AG04450 (cell line): ENCODE measurements at places on chromosomes 11 and 22.

GRCh38 chr11:112267188-112267591 is 6.5 kb upstream of the PLET1 start:
- DNase-seq: no peak

DNA sequence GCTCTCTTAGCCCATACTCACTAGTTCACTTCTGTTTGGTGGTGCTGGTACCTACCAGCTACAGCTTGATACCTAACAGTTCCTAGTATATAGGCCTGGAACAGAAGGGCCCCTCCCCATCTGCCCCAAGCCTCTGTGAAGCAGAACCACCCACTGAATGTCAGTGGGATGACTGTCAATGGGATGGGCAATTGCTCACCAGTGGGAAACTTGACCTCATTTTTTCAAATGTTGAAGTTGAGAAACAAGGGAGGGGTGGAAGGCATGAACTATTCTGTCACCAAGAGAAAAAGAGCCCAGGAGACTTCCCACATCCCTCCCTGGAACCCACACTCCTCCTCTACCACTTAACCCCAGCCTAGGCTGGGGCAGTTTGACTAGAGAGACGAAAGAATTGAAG is at the start of gene NLRP10:
Gene NLRP10, minus strand, starts transcription at position 62 of the 400 bp plus-strand sequence. CDS start 1,952 bp downstream, outside the sequence.
- peak; percentile 67 for DNase-seq

GRCh38 chr11:124672536-124673215 is 863 bp downstream of the SIAE start:
- DNase-seq: no peak

DNA sequence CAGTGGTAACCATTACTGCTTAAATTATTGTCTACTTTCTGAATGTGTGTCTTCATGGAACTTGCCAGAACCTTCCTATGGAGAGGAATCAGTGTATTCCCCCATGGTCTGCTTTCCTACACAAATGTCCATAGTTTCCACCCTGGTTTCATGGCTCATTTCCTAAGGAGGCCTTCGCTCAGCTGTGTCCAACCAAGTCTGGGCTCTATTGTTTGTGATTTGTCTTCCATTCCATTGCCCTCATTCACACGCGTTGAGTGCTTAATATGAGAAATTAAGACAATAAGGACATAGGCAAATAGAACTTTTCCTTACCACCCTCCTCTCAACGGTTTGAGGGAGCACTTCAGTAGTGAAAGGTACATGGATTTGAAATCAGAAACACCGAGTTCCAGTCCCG is 510.6 kb downstream of the NTM start:
- no peak for DNase-seq

GRCh38 chr11:827897-828192 is at the start of gene CRACR2B:
CRACR2B (plus strand) TSS chr11:827919; CDS start chr11:828608, 689 bp downstream.
- no peak for DNase-seq

DNA sequence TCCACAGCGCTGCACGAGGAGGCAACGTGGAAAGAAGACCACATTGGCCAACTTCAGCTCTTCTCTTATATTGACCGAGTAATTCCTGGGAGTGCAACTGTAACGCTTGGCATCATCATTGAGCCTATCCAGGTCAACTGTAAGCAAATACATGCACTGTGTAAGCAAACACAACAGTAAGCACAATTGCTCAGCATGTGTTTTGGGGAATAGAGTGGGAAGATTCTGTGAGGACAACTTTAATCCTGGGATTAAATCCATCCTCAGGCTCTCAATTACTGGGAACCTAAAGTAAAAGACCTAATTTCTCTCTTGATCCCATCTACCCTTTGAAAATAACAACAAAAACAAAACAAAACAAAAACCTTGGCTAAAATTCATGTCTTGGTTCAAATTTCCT is 109.5 kb upstream of the DDI1 start:
- DNase-seq: no peak

- DNase-seq: no peak
Measured at GRCh38 chr11:61000426-61000825, 28.9 kb downstream of the CD6 start.

- no peak for DNase-seq
Measured at GRCh38 chr11:73988227-73988626, 5.6 kb upstream of the UCP2 start.

DNA sequence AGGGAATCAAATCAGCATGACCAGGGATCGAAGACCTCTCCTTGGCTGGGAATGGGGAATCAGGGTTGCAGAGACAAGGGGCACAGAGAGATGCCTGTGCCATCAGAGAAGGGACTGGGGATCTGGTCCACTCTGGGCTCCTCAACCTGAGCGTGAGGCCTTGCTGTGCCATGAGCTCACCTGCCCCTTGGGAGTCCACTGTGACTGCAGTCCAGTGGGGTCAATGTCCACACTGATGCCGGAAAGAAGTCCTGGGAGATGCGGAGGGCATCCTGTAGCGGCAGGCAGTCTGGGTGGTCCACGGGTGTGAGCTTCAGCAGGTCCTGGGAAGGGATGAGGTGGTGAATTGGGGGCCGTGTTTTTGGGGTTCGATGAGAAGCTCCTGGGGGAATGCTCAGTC is 7.3 kb upstream of the RGL4 start:
- DNase-seq: no peak

- DNase-seq: no peak
Measured at GRCh38 chr11:2839395-2839943, 46.1 kb downstream of the CDKN1C start.

GRCh38 chr11:65987336-65987735 is 14.6 kb downstream of the EIF1AD start:
- DNase-seq: no peak

- no peak for DNase-seq
Measured at GRCh38 chr22:27679176-27679575, 122.4 kb downstream of the MN1 start.

DNA sequence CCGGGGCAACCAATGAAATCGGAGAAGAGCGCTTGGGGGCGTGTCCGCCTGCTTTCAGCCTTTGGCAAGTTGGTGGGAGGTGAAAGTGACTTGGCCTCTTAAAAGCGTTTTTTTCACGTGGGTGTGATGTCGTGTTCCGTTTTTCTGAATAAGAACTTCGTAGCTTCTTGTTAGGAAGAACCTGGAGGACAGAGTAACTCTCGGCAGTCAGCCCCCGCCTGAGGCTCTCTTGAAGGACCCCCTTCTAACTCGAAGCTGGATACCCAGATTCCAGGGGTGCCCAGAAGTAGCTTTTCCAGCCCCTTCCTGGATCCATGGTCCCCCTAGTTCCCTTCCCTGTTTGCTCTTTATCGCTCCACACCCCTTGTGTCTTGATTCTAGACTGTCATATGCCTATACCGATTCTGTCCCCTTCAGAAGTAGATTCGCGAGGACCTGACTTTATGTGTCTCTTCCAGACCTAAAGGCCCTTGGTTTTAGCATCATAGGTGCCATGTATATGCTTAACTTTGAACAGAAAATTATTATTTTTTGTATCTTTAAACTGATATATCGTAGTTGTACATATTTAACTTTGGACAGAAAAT is 915 bp upstream of the OSBP start:
- DNase-seq: no peak

DNA sequence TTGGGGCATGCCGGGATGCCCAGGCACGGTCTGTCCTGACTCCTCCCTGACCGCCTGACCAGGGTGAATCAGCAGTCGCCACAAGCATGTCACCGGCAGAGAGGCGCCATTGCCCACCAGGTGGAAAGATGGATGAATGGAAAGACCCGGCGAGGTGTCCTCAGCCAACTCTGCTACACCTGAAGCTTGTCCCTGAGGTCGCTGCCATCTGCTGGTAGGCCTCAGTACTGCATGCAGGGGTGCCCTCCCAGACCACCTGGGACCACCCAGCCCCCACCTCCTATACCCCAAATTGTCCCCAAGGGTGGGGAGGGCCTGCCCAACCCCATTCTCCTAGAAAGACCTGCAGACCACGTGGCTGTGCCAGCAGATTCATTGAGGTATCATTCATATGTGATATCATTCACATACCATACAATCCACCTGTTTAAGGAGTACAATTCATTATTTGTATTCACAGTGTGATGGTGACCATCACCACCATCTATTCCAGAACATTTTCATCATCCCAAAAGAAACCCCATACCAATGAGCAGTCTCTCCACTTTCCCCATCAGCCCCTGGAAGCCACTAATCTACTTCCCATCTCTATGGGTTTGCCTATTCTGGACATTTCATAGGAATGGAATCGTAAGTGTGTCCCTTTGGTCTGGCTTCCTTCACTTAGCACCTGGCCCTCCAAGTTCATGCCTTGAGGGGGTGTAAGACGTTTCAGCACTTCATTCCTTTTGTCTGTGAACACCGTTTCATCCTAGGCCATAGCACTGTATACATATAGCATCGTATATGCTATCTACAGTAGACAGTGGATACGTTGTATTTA is 17.5 kb downstream of the FGF3 start:
- no peak for DNase-seq

- DNase-seq: no peak
Measured at GRCh38 chr11:12762278-12762677, 88.1 kb downstream of the TEAD1 start.

DNA sequence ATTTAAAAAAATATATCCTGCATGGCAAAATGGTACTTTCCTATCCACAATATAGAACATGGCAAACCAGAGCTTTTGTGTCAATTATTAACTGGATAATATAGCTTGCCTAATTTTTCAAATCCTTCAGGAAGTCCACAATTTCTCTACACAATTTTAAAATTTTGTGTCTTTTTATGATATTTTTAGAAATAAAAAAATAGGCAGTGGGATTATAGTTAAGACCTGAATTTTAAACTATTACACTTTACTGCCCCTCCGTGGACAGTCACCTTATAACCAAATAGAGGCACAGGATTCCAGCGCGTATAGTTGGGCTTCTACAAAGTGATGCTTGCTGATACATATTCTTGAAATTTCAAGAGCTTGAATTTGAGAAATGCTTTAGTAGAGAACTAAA is 2.1 kb upstream of the DMC1 start:
- DNase-seq: no peak

GRCh38 chr11:76612226-76612625 is 58.3 kb downstream of the LRRC32 start:
- no peak for DNase-seq

DNA sequence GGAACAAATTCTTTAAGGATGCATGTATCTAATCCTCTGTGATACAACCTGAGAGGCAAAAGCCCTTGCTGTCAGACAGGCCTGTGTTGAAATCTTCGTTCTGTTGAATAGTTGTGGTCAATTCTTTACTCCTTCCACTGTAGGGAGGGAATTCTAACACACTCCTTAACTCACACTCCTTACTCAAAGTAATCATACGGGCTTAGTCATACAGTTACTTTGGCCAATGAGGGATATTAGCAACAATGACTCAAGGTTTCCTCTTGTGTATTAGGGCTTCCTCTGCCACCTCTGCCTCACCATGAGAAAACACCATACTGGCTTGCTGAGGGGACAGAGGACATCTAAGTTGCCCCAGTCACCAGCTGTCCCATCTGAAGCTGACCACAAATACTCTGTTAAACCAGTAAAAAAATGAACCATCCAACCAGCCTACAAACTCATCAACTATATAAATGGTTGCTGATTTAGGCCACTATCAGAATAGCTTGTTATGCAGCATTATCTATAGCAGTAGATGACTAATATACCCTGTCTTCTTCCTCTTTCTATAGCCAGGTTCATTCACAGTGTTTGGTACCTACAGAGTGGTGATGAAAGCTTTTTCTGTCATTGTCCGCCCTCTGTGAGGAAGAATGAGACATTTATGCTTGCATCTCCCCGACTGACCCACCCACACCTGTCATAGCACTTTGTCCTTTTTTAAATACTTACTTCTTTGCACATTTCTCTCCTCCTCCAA is 322.8 kb upstream of the SYN3 start:
- peak; percentile 44 for DNase-seq

- DNase-seq: no peak
Measured at GRCh38 chr11:75264356-75264755, 23.8 kb downstream of the TPBGL start.

GRCh38 chr11:28153586-28153985 is 45.4 kb downstream of the METTL15 start:
- DNase-seq: no peak

GRCh38 chr11:10201343-10201742 is 92.7 kb downstream of the SBF2 start:
- DNase-seq: no peak
